Stimulated activated naive CD8-positive, alpha-beta T cell treated with anti-CD3 and anti-CD28 coated beads, Interleukin-15, Interleukin-2, amounts not matched to agents 100 U/mL and 50 U/mL, for 24 hours (primary cell): ENCODE measurements at places on chromosomes 1 and 21.

- DNase-seq = no peak
These were observed 34.2 kb downstream of the AK5 start for GRCh38 chr1:77316006-77316405.

- DNase-seq = no peak
These were observed 55.1 kb upstream of the ADARB1 start for GRCh38 chr21:45019076-45019886.

- DNase-seq = no peak
These were observed 66.9 kb downstream of the TRABD2B start for GRCh38 chr1:47930210-47930840.

- no peak for DNase-seq
These were observed 44.8 kb downstream of the NTPCR start for GRCh38 chr1:232995189-232995588.
